ENCODE measurements at places on chromosomes 4 and X.

- DNase-seq = no peak
These were observed 134.5 kb upstream of the KLF3 start for GRCh38 chr4:38529189-38530115.

DNA sequence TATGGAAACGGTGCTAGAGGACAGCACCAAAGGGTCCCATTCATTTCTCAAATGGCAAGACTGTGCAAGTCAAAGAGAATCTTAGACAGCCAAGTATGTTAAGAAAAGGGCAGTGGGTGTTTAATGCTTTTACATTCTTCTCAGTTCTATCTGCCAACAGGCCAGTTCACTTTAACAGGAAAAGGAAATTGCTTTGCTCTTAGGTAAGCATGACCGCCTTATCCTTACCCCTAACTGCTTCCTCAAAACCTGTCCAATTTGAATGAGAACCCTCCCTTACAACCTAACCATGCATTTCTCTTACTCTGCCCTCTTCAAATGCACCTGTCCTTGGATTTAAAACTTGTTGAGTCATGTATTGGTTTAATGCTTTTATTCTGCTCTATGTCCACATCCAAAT lies 44.5 kb upstream of the BLTP1 start:
- no peak for DNase-seq

DNA sequence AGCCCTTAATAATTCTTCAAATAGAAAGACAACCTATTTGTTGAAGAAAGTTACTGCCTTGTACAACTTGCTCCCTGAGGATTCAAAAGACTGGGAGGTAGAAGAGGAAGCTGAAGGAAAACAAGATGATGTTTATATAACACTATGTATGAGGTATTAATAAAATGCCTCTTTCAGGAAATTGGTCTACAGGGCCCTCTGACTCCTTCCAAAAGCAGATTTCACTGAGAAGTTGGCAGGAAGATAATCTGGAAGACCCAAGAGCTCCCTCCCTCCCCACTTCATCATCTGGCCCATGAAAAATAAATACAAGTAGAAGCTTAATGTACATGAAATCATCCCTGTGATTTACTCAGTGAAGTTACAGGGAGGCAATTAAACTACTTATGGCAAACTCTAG lies 107.5 kb upstream of the MAGEC2 start:
- DNase-seq = no peak

- DNase-seq = no peak
These were observed 264.9 kb upstream of the CXorf51A start for GRCh38 chrX:147079457-147079856.

GRCh38 chr4:64718091-64718490 lies 308.8 kb upstream of the TECRL start:
- DNase-seq = no peak

GRCh38 chrX:154136627-154137161 lies 7.3 kb upstream of the OPN1LW start:
- no peak for DNase-seq

DNA sequence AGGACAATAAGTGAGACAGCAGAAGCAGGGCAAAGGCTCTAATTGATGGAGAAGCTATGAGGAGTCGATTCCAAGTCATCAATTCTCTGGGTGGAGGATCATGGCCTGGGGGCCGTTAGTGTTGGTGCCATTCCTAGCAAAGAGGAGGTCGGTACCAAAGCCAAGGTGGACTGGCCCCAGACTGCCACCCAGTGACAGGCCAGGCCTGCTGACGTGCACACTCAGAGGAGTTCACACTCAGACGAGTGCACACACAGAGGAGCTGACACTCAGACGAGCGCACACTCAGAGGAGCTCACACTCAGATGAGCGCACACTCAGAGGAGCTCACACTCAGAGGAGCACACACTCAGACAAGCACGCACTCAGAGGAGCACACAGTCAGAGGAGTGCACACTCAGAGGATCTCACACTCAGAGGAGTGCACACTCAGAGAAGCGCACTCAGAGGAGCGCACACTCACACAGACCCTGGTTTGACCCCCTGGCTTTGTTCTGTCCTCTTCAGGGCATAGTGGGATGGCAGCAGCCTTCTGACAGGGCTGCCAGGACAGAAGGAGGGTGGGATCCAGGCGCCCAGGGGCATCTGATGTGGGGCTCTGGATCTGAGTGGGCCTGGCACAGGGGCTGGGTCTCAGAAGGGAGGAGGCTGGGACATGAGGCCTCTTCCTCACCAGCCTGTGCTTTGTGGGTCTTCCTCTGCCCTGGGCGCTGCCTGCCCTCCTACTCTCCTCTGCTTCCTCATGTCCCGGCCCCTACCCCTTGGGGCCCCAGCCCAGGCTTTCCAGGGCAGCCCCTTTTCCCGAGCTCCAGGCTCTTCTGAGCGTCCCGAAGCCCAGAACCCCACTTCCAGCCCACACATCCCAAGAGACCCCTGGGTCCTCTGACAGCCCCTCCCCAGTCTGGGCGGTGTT lies 41.7 kb upstream of the NKX1-1 start:
- no peak for DNase-seq

DNA sequence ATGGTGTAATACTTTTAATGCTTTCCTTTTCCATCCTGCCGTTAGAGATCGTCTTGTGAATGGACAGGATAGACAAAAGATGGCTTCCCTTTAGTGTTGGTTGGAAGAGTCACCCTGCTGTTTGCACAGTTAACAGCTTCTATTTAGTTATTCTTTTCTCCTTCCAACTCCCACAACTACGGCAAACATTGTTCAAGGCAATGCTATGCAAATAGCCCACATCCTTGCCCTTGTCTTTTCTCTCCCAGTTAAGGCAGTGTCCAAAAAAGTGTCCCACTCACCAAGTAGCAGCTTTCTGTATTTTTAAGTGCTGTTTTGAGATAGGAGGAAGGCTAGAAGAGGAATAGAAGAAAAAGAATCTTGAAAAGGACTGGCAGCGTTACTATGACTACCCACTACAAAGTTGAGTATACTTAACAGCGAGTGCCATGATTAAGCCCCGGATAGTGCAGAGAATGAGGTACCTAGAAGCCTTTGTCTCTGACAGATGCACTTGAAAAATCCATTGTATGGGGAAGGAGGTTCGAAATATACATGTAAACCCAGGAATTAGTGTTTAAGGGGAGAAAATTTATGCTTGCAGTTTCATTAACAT lies 12.1 kb upstream of the RUFY3 start:
- DNase-seq = no peak

DNA sequence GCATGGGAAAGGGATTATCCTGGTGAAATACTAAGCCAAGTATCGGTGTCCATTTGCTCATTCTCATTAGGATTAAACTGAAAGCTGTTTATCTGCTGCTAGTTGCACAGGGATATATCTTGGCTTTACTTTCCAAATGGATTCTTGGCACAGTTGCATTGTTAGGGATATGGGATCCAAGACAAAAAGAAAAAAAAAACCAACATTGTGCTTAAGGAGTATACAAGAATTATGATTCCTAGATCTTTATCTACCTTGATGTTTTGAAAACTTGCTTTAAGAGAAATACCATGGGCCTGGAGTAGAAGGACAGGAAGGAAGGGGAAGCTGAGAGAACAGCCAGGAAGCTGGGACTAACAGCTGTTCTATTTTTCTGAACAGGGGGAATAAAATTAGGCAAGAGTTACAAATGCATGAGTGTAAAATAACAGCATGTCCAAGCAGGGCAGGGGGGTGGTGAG lies 107.6 kb downstream of the ATXN3L start:
- no peak for DNase-seq

- DNase-seq = no peak
These were observed 728 bp upstream of the IL13RA2 start for GRCh38 chrX:115018040-115018647.

GRCh38 chr4:3239303-3239702 lies 9.7 kb upstream of the MSANTD1 start:
- no peak for DNase-seq

DNA sequence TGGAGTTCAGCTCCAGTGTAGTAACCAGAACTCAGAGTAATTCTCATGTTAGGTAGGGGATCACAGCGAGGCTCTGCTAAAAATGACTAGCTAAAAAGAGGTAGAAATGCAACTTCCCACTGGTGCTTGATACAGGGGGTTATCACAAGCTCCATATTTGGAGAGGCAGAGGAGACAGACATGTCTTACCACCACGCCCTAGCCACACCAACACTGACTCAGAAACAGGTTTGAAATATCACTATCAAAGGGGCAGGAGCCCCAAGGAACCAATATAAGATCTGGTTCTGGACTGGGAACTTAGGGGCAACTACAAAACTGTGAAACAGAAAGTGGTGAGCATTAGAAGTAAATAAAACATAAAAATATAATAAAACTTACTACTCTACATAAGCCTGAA lies 62.9 kb downstream of the IQCM start:
- no peak for DNase-seq

Measured in epithelial cell of prostate (primary cell).